ENCODE measurements at places on chromosomes 2 and 18.

DNA sequence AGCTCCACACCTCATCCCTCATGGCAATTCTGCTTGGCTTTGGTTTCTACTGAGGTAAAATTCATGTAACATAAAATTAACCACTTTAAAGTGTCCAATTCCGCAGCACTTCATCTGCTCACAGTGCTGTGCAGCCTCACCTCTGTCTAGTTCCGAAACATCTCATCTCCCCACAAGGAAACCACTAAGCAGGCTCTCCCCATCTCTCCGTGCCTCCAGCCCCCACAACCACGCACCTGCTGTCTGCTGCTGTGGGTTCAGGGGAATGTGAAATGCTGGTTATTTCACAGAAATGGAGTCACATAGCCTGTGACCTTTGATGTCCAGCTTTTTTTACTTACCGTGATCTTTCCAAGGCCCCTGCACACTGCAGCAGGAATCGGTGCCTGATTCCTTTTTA is 7.7 kb upstream of the GPC1 start:
- DNase-seq, result no peak

DNA sequence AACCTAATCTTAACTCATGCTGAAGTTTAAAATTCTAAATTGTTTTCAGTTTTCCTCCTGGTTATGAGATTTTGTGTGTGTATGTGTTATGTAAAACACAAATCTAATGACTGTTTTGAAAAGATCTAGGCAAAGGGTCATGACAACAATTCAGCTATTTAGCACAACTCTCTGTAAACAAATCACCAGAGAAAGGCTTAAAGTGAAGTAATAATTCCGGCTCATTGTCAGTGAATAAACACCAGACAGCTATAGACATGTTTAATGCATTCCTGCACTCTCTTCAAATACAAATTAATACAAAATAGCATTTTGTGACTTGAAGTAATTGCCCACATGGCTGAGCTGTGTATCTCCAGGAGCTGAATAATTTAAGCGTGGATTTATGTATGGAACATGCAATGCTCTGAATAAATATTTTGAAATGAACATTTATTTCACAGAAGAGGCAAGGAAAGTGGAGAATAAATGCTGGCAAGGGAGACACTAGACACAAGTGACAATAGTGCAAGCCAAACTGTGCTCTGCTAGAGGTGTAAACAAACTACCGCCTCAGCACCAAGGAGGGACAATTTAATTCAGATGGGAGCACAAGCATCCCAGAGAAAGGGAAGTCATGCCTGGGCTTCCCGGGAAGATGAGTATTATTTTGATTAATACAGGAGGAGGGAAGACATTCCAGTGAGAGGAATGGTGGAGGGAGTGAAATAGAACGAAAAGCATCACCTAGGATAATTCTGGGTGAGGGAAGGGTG is 133.6 kb upstream of the XPO1 start:
- DNase-seq, result no peak

GRCh38 chr2:37059841-37060240 is 24.3 kb downstream of the HEATR5B start:
- DNase-seq, result no peak

DNA sequence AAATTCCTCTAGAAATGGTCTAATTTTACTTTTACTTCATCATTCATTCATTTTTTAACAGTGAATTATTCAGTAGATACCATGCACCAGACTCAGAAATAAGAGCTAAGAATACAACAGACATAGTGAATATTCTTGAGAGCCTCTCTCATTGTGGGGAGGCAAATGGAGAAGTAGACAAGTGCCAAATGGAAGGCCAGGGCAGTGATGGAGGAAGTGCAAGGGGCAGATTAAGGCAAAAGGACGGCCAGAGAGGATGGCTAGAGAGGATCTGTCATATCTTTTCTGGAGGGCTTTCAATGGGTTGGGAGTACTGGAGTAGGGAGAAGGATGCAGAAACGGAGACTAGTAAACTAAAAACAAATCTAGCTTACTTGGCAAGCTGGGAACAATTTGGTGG is 19.0 kb upstream of the RMDN2 start:
- no peak for DNase-seq

DNA sequence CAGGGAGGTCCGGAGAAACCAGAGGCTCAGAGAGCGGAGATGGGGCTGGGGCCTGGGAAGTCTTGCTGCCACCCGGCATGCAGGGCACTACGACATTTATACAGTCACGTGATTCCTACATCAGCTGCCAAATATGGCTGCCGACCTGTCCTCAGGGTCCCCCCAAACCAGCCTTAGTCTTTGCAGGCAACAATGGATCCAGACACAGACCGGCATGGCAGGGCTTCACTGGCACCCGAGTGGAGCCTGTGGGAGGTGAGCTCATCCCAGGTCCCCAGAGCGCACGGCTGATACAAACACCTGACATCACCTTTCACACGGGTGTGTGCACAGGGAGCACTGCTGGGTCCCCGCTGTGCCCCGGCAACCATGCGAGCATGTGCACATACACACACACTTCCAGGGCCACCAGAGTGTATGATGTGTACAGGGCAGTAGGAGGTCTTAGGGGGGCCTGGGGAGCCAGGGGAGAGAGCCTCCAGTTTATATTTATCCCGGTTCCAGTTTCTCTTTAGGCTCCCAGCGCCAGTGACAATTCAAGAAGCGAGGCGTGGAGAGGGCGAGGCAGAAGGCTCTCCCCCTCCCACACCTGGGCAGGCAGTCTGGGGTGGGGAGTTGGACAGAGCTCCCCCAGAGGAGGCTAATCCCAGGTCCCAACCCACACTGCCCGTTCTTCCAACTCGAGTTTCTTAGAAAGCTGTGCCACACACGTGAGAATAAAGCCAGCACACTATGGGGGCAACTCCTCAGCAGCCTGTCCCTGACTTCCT is 2.7 kb downstream of the SEMA4C start:
- DNase-seq, result no peak

DNA sequence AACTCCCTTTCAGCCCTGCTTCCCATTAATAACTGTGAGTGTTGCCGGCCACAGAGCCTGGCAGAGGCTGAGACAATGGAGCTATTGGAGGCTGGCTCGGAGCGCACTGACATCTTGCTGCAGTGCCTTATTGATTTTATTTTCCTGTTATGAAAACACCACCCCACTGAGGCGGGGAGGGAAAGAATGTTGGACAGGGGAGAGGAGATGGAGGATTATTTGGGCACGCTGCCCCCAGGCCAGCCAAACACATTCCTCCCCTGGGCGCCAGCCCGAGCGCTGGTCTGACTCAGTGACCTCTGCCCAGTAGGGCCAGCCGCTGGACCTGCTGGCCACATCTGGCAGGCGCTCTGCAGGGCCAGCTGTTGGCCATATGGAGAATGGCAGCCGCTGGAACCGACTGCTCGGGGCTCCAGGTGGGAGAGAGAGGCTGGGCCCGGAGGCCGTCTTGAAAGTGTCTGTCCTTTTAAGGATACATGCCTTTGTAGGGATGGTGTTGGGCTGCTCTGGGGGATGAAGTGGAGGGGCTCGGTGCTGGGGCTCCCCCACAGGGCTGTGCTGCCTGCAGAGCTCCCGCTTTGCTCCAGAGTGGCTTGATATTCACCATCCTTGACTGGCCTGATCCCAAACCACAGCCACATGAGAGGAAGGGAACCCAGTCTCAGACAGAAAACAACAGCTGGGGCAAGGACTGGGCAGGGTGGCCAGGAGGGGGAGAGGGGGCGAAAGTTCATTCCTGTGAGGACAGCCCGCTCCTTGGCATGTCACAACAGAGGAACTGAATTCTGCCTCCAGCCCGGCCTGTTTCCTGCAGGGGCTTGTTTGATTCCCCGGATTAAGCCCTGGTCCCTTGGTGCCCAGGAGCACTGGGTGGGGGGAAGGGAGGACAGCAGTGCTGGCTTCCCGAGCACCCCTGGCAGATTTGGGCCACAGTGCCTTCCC is 179.0 kb downstream of the KLHL29 start:
- DNase-seq, result no peak

DNA sequence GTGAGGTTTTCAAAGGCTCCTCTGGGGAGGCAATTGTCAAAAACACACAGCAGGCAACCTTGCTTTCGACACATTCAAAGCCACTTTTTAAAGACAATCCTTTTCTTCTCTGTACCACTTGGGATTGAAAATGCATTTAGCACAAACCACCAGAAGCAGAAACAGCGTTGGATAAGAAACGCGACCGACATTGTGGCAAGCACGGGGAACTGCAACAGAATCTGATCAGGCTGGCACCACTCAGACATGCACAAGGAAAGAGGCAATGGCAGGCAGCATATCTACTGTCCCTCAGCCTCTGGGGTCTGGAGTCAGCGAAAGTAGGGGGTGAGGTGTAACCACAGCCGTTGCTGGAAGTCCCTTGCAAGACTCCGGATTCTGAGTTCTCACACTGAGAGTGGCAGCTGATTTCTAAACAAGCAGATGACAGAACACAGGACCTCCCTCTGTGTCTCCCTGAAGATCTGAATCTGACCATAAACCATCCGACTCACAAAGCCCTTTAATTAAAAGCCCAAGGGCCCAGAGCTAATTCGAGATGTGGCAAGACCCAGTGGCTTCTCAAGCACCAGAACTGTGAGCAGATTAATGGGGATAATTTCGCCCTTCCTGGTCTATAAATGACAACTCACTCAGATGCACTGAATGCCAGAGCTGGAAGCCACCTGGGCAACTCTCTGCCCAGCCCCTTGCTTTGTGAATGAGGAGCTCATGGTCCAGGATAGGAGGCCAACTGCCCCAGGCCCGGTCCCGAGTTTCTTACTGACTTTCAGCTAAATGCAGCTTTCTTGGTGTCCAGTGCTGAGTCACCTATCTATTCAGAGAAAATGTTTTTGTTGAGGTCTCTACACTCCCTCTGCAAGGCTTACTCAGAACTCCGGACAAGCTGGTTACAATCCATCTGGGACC is 29.6 kb downstream of the CYRIA start:
- DNase-seq, result peak; percentile 13

DNA sequence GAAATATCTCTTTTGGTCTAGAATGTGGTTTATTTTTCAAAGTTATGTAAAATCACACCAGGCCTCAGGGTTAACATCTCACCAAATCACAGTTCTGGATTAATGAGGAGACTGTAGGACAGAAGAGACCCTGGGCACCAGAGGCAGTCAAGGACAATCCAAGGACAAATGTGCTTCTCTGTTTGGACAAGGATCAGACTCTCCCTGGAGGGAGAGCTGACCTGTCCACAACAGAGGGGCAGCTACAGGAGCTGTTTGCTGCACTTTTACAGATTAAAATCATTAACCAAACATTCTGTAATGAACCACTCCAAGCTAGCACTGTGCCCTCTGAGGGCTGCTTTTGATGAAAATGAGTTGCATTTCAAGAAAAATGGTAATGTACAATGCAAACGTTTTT is 690.6 kb upstream of the SLC8A1 start:
- no peak for DNase-seq

- peak; percentile 82 for DNase-seq
Measured at GRCh38 chr2:70514612-70515055, 39.0 kb downstream of the TGFA start.

DNA sequence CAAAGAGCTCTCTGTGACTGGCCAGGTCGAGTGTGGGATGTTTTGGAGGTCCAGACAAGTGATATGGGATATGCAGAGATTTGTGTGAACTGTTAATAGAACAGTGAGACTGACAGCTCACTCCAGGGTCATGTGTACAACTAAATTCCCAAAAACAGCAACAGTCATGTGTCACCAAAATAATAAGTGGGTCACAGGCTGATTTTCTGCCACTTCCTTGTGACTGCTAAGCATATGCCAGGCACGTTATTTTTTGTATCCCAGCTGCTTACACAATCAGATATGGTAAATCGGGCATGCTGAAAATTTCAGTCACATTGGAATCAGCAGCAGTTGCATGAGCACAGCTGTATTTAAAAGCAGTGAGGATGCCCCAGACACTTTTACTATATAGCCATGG is 198.7 kb downstream of the PTGR3 start:
- no peak for DNase-seq

DNA sequence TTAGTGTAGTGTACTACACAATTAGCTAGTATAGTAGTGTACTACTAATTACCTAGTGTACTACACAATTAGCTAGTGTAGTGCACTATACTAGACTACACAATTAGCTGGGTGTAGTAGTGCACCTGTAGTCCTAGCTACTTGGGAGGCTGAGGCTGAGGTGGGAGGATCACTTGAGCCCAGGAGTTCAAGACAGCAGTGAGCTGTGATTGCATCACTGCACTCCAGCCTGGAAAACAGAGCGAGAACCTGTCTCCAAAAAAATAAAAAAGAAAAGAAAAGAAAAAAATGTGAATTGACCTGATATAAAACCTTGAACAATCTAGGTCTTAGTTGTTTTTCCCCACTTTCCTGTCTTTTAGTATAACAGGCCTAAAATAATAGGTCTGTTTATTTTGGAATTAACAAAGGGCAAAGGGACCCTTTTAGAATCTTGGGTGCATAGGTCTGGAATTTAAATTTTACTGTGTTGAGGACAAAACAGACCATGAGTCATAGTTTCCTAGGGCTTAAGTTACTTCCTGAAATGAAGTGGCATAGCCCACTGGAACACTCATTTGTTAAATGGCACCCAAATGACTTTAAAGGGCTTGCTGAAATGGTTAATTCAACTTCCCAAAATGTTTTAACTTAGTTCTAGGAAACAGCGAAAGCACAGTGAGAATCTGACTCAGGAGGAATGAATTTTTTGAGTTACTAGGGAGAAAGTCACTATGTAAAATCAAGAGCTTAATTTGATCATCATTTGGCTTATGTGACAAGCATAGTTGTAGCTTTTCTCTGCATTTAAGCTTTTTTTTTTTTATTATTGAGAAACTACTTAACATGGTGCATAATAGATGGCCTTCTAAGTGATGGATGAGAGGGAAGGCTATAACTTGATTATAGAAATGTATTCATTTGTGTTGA is 50.7 kb upstream of the ARL5A start:
- no peak for DNase-seq

DNA sequence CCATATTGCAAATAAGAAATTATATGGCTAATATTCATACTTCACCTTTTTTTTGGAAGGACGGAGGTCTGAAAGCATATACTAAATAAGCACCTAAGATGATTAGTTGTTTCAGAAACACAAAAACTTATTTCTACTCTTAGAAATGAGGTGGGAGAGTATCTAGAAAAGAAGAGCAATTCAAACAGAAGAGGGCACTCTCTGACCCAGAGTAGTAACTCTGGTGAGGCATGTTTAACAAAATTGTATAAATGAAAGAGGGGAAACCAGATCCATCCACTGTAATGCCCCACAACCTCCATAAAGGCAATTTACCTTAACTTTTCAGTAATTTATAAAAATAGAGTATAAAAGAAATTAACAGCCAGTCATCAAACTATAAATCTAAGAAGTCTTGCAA is 669.6 kb upstream of the VRK2 start:
- DNase-seq, result peak; percentile 38

GRCh38 chr2:238521870-238522269 is 95.1 kb downstream of the ASB1 start:
- no peak for DNase-seq

GRCh38 chr2:236217926-236218325 is 46.3 kb downstream of the ASB18 start:
- no peak for DNase-seq

GRCh38 chr2:173589604-173590275 is 235.1 kb downstream of the CDCA7 start:
- DNase-seq, result peak; percentile 46

DNA sequence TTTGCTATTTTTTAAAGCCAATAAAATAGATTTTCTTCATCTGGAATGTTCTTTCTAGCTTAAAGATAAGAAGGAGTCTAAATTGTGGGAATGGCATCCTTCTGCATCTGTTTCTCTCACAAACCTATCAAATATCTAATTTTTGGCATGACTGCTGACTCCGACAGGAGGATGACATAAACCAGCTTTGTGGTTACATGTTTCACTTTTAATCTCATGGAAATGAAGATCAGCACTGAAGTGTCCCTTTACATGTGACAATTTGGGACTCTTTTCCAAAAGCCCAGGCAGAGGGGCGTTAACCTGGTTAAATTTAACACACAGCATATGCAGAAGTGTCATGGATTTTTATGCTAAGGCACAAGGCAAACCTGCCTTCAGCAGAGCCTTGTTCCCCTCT is 694.7 kb downstream of the ARHGAP15 start:
- DNase-seq, result no peak
